ENCODE measurements at places on chromosomes 12 and 14.

DNA sequence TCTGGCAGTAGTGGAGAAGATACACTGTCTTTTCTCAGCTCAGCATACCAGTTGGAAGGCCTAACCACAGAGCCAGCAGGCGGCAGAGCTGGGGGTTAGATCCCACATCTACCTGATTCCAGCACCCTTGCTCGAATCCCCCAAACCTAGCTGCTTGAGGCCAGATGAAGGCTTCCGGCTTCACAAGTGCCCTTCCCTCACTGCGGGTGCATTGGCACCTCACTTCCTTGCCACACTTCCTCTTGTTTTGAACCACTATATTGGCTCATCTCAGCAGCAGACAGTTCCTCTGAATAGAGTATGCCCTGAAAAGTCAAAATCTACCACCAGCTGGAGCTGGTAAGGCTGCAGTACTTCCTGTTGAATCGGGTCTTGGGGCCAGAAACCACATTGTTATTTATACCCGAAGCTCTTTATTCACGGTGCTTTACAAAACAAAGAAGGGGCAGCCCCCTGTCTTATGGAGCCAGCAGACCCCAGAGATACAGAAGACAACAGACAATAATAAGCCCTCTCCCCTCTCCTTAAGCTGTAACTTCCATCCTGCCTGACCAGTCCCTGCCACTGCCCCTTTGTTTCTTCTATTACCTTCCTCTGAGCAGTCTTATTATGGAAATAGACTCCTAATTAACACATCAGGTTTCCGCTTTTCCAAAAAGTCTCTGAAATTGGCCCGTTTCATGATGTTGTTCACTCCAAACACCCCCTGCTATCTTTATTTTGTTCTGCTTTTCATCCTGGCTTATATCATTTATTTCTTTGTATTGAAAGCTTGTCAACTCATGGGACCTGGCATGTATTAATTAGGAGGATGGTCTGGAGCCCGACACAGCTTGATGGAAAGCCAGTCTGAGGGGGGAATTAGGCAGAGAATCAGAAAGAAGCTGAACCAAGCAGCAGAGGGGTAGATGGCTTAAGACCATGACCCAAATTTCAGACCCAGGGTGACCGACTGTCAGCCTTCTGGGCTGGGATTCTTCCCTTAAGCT lies 233.5 kb downstream of the EFCAB11 start:
- no peak for DNase-seq

DNA sequence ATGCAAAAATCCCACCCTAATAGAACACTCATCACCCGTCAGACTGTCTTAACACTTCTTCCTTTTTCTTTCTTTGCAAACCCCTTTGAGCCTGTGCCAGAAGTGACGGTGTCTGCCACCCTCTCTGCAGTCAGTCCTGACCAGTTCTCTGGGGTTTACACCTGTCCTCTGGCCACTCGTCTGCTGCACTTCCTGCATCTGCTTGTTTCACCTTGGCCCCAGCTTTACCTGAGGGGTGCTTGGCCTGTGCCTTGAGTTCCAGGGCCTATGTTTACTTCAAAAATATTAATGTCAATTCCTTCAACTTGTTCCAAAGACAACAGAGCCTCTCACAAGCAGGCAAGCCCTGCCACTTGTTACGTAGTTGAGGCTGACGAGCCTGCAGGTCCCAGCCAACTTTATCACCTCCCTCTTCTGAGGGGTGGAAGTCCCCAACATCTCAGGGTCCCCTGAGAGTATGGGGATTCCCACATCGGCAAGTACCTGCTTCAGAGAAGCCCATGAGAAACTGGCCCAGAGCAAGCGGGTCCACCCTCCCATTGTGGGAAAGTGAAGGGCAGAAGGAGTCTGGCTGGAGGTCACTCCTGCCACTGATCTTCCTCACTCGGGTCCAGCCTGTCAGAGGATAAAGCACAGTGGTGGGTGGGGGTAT lies 205.4 kb downstream of the DAD1 start:
- no peak for DNase-seq

DNA sequence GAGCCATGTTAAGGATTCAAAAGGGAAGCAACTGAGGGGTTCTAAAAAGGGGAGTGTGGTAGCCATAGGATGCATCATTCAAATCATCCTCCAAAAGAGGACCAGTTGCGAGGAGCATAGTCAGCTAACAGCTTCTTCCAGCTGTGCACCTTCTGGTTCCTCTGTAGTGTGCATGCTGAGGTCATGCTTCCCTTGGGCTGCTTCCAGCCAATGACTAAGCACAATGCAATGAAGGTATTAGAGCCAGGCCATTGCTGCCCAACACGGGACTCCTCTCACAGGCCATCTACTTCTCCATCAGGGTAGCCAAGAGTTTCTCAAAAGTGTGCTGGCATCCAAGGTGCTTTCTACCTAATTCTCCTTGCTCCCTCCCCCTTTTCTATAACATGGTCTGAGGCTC lies 69.2 kb upstream of the ARID2 start:
- DNase-seq, result no peak

GRCh38 chr12:116922194-116922897 lies 11.6 kb downstream of the FBXW8 start:
- DNase-seq, result no peak

DNA sequence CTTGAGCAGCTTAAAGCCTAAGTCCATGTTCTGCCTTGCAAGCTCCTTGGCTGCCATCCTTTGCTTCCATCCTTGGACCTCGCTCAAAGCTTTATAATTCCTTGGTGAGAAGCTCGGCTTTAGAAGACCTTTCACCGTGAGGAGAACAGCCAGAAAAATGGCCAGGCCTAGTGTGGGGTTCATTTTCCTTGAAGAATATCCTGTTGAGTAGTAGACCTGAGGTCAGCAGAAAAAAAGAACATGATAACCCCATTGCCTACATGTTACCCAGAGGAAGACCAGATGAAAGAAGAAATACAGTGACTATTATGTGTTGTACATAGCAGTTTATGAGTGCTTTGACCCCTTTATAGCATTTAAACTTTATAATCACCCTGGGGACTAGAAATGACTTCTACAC lies 11.1 kb downstream of the SERPINA12 start:
- DNase-seq, result no peak

- no peak for DNase-seq
These were observed 126.3 kb downstream of the ERC1 start for GRCh38 chr12:1117371-1117770.

DNA sequence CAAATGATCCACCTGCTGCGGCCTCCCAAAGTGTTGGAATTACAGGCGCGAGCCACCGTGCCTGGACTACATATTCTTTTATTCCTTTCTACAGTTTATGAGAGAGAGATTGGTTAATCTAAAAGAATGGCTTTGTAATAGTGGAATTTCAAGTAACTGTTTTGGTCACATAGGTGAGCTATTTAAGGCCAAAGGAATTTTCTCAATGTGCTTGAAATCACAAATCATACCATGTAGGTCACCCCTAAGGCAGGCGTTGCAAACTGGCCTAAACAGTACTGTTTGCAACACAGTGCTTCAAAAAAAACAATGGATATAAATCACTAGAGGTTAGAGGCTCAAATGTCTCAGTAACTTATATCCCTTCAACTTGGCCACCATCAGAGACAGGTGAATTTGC lies 103.7 kb upstream of the PTPRR start:
- no peak for DNase-seq

DNA sequence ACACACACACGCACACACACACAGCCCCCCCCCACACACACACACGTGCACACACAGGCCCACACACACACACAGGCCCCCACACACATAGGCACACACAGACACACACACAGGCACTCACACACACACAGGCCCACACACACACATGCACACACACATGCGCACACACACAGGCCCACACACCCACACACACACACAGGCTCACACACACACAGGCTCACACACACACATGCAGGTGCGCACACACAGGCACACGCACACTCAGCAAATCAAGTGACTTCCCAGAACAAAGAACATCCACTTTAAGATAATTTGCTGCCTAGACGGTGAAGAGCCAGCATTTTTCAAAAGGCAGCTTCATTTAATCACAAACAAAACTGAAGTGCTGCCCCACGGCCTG lies 78.5 kb upstream of the FBRSL1 start:
- DNase-seq, result no peak

DNA sequence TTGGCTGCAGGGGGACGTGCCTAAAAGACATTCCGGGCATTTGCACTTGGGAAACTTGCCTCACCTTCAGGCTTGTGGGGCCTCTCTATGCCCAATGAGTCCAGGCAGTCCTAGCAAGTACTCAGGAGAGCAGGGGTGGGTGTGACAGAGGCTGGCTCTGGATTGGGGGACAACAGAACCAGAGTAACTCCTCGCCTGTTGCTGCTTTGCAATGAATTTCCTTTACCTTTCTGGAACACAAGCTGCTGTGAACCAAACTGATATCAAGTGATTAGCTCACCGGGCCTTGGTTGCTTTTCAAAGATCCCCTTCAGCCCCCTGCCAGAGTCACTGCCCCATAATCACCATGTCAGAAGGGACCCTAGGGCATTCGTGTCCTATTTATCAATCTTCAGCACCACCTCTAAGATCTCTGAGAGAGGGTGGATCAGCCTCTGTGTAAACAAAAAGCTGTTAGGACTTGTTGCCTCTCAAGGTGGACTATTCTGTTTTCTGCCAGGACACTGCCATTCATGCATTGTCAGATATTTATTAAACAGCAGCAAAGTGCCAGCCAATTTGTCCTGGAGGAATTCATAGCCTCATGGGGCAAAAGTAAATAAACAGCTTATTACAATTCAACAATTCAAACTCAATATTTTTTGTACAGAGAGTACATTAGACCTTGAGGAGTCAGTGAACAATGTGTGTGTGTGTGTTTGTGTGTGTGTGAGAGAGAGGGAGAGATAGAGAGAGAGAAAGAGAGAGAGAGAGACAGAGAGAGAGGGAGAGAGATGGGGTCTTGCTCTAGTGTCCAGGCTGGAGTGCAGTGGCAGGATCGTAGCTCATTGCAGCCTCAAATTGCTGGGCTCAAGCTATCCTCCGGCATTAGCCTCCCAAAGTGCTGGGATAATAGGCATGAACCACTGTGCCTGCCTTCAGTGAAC lies 11.3 kb downstream of the NFATC4 start:
- no peak for DNase-seq

- DNase-seq, result no peak
These were observed 30.1 kb downstream of the MED13L start for GRCh38 chr12:116247377-116247776.

DNA sequence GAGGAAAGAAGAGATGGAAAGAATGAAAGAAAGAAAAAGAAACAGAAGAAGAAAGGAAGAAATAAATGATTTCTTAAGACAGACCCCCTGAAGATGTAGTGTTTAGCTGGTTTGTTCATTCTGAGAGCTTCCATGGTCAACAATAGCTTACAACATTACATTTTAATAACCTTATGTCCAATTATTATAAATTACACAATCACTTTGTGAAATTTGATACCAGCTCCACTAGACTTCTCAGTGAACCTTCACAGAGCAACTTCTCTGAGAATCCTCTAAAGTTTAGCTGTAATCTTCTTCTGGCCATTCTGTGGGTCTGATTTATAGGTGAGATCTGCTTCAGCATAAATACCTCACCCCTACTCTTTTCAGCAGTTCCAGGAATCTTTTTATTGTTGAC lies 27.9 kb downstream of the SIX1 start:
- no peak for DNase-seq

DNA sequence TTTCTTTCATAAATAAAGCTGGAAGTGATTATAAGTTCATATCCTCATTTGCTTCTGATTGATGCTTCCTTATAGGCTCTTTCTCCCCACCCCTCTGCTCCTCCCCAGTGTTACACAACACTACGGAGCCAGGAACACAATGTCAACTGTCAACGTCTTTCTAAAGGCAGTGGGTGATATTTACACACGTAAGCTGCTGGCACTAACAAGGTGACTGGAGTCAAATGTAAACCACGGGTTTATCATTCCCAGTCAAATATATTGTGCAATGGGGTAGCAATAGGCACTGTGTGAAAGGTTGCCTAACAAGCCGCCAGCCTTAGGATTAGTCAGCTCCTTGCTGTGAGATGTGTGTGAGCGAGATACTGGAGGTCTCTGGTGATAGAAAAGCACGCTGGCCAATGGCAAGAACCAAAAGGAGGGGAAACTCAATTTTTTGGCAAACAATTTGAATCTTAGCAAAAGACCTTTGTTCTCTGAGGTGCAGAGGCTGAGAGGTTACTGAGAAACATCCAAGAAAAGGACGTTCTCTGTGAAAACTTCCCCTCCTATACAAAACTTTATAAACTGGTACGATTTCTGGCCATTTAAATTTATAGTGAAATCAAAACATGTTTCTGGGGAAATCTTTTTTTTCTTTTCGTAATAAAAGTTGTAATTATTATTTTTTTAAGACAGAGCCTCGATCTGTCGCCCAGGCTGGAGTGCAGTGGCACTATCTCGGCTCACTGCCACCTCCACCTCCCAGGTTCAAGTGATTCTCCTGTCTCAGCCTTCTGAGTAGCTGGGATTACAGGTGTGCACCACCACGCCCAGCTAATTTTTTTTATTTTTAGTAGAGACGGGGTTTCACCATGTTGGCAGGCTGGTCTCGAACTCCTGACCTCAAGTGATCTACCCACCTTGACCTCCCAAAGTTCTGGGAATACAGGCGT lies 22.3 kb upstream of the HECTD1 start:
- DNase-seq, result no peak

DNA sequence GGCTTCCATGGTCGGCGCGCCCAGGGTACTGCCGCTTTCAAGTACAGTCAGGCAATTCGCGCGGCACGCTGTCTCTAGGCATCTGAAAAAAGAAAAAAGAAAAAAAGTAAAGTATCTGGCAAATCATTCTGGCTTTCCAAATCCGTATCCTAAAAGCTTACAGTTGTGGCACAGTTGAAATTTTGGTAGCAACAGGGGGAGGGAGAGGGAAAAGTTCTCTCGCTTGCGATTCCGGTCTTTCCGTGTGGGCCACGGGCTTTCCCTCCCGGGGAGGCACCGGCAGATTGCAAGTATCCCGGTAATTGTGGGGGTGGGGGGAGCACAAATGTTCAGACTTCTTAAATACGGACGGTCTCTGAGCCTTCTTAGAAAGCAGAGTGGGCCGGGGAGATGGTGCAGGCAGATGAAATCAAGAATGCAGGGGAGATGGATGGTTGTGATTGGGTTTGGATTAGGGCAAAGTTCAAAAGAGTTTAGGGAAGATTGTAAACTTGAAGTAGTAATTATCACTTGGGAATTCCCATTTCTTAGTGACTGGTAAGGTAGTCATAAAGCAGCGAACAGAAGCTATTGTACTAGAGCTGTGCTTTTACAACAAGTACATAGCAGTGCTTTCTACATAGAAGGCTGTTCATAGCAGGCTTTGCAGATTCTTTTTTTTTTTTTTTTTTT lies 1.2 kb downstream of the SOCS2 start:
- DNase-seq, result no peak

DNA sequence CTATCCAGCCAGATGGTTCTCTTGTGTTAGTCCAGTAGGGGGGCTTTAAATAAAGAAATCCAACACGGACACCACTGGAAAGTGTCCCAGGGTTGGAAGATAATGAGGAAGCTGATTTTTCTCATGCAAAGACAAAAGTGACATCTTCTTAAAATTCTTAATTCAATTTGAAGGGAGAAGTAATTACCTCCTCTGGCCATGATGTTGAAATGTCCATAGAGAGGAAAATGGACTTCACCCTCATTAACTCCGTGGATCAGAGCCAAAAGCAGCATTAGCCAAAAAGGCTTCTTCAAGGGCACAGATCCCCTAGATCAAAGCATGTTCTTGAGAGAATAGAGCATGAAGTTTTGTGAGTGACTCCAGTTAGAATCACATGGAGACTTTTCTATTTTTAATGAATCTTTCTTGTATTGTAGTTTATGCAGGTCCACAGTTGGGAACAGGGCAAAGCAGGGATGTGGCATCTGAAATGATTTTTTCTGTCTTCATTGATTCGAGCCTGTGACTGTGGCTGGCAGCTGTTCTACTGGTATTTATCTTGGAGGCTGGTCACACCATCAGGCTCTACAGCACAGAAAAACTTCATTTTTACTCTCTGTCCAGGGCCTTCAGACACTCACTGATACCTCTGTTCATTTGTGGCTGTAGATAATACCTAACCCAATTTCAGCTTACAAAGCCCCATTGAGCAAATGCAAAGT lies 1002.5 kb downstream of the AACS start:
- DNase-seq, result no peak
